ENCODE measurements at places on chromosomes 12 and 14.

DNA sequence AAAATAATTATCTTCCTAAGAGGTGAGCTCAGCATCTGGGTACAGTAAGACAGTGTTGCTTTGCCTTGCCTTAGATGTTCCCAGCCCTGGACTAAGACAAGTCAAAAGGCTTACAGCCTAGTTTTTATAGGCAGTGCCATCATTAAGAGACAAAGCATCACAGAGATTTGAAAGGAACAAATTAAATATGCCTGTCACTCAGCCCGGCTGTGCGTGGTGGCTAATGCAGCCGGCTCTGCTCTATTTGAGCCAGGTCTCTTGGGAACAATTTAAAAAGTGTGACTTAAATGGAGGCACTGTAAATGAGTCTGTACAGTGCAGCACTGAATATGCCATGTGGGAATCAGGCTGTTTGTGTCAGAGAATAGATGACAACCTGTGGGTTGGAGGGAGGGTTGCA is 1687.4 kb upstream of the FLRT2 start:
- no peak for DNase-seq

GRCh38 chr14:64715628-64716412 is 11.6 kb downstream of the PLEKHG3 start:
- no peak for DNase-seq

- DNase-seq = no peak
Observed at GRCh38 chr14:33369972-33370371, 431.3 kb downstream of the NPAS3 start.

- DNase-seq = no peak
Observed at GRCh38 chr14:101730626-101731186, 30.8 kb upstream of the PPP2R5C start.

GRCh38 chr12:102960766-102961465 is 3.4 kb downstream of the ASCL1 start:
- no peak for DNase-seq

GRCh38 chr12:102675672-102676071 is 195.3 kb upstream of the IGF1 start:
- no peak for DNase-seq

DNA sequence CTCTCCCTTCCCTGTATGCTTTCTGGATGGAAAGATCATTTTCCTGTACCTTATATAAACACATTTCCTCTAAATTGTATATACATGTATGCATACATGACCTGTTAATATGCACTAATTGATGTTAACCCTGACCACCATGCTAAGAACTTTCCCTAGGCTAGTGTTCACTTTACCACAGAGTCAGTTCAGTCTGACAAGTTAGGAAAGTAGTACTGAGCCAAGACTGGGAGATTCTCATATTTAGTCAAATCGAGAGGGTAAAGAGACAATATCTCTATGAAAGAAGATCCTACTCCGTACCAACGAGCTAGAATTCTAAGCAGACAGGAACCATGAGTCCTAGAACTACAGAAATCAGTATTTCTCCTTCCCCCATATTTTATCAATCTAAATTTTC is 36.8 kb downstream of the ATF7 start:
- DNase-seq = no peak

GRCh38 chr14:83611491-83611890 is 1918.5 kb upstream of the FLRT2 start:
- no peak for DNase-seq

- no peak for DNase-seq
Observed at GRCh38 chr12:85527192-85527591, 247.2 kb downstream of the ALX1 start.

DNA sequence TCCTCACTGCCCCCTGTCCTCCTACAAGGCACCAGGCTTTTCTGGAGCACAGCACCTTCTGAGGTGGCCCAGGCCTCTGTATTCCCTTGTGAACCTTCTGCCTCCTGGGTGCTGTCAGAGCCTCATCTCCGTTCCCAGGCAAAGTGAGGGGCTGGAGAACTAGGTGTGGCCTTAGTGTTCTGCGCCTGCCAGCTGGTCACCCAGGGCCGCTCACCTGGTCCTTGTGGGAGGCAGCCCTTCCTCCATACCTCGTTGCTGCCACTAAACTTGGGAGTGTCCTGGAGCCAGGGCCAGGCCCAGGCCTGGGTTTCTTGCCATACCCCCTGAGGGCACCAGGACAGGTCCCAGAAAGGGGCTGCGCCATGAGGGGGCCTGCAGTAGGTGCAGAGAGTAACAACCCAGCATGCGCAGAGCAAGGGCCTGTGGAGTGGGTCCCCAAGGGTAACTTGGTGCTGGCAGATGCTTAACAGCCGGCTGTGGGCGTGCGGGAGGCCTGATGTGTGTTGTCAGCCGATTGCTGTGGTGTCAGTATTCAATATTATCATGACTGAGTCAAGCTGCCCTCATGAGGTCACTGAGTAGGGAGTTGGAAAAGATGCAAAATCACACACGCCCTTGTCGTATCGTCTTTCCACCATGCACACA is 17.1 kb downstream of the OTUB2 start:
- no peak for DNase-seq

- DNase-seq = no peak
Observed at GRCh38 chr14:83379436-83379835, 1845.8 kb upstream of the SEL1L start.

GRCh38 chr14:99181804-99182520 is 90.0 kb downstream of the BCL11B start:
- no peak for DNase-seq

All from naive B cell (primary cell).